ENCODE measurements at places on chromosomes 4 and X.

DNA sequence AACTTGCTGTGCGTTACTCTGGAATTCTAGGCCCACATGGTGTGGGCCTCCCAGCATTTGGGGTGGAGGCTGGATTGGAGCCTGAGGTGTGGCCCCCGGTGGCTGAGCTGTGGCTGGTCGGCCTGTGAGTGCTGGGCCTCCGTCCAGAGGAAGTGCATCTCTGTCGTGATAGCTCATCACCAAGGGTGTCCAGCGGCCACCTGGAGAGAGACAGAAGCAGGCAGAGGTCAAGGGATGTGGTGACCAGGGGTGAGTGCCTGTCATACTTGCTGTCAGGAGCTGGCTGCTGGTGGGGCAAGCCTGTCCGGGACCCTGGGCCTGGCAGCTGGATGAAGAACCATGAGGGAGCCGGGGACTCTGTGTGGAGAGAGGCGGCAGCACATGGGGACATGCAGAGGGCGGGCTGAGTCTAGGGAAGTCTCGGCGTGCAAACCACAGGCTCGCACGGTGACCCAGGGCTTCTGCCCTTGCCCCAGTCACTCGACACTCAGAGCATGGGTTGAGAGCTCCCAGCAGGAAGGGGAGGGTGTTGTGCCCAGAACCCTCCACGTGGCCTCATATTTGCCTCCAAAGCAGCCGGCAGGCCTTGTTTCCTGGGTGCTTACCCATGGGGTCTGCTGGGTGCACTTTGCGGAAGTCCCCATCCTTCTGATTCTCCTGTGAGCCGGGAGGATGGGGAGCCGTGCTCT is 6.2 kb downstream of the SORCS2 start:
- DNase-seq = no peak

DNA sequence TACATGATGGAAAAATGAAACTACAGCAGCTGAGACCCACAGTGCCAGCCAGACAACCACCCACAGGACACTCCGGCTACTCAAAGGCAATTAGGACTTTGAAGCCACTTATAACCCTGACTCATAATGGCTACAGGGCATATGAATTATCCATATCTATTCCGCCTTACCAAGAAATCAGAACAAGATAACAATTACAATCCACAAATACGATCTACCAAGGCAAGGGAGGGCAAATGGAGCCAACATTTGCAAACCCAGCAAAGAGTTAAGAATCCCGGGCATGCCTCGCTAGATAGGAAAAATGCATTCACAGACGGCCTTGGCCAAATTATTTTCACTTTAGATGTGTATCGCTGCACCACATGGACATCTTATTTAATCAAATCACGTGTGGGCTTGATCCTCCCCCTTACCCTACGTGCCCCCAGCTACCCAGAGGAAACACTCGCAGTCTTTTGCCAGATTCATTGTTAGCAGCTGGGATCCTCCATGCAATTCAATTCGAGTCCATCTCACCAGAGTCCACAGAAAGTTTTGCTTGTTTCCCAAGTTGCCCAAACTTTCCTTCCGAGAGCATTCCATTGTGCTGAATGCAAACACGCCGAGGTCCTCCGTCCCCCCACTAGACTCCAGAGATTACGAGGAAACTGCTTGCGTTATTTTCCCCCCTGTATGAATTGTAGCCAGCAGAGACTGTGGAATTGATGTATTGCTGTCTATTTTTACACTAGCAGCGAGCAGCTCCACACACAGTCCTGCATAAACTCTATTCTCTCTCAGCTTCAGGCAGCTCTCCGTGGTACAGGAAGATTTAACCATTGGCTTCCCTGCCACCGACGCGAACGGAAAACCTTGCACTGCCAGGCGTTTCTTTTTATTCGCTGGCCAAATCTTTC is 1.2 kb downstream of the PPARGC1A start:
- no peak for DNase-seq

DNA sequence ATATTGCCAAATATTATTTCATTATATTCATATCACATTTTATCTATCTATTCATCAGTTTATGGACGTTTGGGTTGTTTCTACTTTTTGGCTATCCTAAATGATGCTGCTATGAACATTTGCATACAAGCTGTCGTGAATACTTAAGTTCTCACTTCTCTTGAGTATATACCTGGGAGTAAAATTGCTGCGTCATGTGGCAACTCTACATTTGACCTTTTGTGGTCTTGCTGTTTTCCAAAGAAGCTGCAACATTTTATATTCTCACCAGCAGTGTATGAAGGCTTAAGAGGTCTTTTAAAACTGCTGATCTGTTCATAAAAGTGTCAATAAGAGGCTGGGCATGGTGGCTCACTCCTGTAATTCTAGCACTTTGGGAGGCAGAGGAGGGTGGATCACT is 5.8 kb downstream of the PYURF start:
- DNase-seq = no peak

GRCh38 chr4:165971933-165972332 is 98.9 kb downstream of the TLL1 start:
- no peak for DNase-seq

- no peak for DNase-seq
Observed at GRCh38 chr4:73528171-73528570, 46.6 kb downstream of the AFM start.
